ENCODE measurements at places on chromosomes 7 and 10.

DNA sequence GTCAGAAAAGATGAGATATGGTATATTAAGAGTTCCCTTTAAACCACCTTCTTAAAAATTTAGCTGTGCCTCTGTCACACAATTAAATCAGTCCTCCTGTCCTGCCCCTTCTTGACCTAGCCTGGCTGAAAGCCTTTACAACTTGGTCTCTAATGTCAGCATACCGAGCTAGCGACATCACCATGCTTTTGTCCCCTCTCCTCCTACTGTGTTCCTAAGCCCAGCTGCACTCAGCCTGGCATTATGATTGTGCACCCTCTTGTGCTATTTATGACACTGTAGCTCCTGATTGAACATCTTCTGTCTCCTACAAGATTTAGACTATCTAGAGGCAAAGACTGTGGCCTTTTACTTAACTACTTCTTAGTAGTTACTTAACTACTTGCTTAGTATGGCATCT lies 29.2 kb downstream of the TDRD1 start:
- no peak for DNase-seq

- DNase-seq: no peak
These were observed 19.4 kb downstream of the TRIM4 start for GRCh38 chr7:99899830-99900519.

GRCh38 chr7:133676805-133677370 lies 424.0 kb downstream of the EXOC4 start:
- peak; percentile 12 for DNase-seq

DNA sequence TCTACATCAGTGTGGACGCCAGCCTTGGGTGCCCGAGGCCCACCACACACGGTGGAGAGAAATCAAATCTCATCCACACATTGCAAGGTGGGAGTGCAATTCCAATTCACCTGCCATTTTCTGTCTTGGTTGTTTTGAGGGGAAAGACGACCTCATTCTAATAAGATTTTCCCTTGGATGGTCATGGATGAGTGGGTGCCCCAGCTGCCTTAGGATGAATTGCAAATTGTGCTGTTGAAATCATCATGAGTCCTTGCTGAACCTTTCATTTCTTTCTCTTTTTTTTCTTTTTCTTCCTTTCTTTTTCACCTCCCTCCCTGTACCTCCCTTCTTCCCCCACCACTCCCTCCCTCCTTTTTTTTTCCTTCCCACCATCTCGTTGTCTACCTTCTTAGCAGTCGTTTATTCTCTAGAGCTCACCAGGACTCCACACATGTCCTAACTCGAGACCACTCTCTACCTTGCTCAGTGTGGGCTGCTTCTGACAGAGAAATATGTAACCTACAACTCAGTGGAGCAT lies 266.9 kb upstream of the NFE2L3 start:
- no peak for DNase-seq

DNA sequence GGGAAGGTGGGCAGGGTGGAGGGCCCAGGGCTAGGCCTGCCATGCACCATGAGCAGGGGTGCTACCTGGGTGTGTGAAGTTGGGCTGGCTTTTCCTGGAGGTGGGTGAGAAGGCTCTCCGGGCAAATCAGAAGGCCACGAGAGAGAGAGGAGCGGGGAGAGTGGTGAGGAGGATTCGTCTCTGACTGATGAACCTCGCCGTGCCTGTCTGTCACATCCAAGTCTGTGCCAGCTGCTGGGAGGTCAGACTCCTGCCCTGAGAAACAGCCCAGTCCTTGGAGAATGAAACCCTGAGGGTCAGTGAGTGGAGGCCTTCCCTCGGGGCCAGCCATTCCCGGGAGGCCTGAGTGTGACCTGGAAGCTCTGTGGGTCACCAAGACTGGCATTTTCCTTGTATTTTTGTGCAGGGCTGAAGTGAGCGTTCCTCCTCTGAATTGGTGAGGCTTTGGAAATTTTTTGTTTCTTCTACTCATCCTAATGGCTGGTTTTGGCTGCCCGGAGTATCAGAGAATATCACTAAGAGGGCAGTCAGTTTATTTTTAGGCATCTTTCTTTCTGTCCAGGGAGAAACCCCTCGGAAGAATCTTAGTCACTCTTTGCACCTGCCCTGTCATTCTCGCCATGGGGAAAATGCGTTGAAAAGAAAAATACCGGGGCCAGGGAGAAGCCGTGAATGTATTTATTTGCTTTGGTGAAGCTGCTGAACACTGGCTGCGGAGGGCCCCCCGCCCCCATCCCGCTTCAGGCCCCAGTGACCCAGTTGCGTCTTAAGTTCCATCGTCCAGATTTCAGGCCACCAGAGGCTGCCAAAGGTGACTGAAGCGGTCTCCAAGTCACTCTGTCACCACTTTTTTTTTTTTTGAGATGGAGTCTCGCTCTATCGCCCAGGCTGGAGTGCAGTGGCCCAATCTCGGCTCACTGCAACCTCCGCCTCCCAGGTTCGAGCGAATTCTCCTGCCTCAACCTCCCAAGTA lies 6.5 kb upstream of the AP5Z1 start:
- no peak for DNase-seq

All from fibroblast of villous mesenchyme (primary cell).